Right ventricle myocardium superior (tissue), 1 donor: ENCODE measurements at places on chromosomes 1 and 21. TPM values are rescaled to one million over a fixed set of nuclear protein-coding genes. Genes with fewer than 3 reads are reported as not detected.

GRCh38 chr1:156608981-156609380, 7.7 kb upstream of the GPATCH4 start:
- DNase-seq: no peak

DNA sequence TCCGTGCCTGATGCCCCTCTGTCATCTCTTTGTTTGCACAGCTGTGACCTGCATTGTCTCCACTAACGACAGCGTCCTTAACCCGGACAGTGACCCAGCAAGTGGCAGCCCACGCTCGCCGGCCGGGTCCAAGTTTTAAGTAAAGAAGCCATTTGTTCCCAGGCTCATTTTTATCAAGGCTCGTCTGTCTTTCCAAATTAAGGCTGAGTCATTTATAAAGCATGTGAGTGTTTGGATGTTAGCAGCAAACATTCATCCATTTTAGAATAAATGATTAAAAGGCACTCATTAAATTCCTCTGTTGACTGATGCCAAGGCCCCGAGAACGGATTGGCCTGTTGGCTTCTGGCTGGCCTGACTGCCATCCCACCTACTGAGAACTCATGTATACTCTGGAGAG, 514.5 kb downstream of the NPHP4 start:
- DNase-seq: no peak

DNA sequence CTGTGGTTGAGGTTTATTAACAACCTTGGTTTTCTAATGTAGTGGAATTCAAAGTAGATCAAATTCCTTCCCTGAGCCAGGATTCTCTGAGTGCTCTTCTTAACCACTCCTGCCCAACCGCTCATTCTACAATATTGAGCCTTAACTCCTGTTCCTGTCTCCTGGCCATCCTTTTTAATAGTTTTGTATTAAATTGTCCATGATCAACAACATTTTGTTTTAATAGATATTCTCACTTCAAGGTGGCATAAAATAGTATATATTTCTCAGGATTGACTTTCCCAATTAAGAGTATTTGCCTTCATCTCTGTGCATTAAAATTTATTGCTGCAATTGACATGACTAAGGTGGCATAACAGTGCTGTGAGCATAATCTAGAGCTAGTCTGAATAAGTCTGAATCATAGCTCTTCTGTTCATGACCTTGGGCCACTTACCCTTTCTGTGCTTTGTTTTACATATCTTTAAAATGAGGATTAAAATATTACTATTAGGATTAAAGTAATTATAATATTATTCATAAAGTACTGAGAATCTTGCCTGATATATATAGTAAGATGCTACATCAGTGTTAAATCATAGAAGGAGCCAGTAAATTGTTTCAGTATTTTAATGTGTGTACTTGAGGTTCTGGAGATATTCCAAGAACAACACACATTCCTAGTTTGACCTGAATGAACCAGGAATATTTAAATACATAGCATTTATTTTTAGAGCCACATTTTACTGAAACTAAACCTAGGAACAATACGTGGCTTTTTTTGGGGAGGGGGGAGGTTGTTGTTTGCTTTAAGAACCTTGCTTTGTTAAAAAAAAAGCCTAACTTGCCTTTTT, 76.4 kb downstream of the ADGRL2 start:
- DNase-seq: no peak

DNA sequence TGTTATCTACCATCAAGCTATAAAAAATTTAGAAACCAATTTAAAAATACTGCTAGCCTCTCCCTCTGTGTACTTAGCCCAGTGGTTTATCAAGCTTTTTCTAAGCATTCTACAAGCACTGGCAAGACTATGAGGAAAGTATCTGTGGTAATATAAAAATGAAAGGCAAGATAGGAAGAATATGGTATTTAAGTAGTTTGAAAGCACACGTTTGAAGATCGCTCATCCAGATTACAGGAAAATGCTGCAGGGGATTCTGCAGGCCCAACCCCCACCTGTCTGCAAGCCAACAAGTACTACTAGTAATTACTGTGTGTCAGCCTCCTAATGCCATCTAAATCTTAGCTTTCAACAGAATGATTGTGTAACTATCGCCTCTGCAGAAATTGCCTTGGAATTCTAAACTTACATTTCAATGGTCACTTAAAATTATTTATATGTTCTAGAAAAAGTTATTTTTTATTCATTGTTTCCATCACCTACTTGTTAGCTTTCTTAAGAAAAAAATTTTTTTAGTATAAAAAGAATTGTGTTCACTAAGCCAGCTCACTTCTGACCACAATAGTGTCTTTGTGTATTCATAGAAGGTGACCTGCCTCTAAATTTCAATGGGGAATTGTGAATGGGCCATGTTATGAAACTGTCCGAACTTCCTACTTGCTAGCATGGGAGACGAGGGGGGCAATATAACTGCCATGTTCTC, 8.5 kb downstream of the ERRFI1 start:
- DNase-seq: no peak

GRCh38 chr1:224906340-224906739, 23.1 kb upstream of the DNAH14 start:
- no peak for DNase-seq

- no peak for DNase-seq
Measured at GRCh38 chr1:67408148-67408547, 22.1 kb downstream of the SERBP1 start.

GRCh38 chr21:21730512-21730911, 732.3 kb downstream of the NCAM2 start:
- DNase-seq: no peak

- no peak for DNase-seq
Measured at GRCh38 chr1:212656730-212657129, 42.9 kb downstream of the BATF3 start.

- no peak for DNase-seq
Measured at GRCh38 chr1:40637470-40638007, 27.9 kb downstream of the RIMS3 start.

DNA sequence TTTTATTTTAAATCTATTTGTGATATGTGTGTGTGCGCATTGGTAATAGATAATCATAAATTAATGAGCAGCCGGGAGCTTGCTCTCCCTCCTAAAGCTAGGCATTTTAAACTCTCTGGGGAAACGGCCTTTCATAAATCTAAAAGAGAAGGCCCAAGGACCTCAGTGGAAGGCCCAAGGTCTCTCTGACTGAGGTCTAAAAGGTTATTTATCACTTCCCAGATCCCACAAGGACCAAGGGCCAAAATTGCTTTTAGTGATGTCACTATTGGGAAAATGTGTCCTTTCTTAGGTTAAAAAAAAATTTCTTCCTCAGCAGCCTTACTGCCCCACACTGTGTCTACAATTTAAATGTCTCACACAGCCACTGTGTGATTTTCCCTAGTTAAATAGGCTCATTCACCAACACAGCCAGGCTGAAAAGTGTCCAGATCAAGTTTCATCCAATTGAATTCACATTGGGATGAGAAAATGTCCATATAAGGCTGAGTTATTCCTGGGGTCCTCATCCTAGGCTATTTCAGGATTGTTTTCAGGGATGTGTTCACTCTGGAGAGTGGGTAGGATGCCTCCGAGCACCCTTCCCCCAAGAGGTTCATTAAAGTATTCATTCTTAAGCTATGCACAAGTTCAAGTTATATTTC, 46.1 kb downstream of the SLC44A3 start:
- DNase-seq: no peak

GRCh38 chr1:77290576-77290975, 8.8 kb downstream of the AK5 start:
- DNase-seq: no peak

DNA sequence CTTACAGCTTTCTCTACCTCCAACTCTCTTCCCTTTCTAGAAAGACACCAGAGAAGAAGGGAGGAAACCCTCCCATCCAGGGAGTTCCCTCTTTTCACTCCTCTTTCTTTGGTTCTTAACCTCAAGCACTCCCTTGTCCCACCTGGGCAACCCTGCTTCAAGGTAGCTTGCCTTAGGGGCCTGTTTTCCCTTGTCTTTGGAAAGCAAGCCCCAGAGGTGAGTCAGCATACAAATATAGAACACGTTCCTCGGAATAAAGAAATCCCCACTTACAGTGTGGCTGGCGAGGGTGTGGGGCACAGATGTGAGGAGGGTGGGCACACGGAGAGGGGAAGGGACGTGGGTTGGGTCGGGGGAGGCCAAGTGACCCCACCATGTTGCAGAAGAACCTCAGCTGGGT, 26.1 kb upstream of the KCNE2 start:
- no peak for DNase-seq

DNA sequence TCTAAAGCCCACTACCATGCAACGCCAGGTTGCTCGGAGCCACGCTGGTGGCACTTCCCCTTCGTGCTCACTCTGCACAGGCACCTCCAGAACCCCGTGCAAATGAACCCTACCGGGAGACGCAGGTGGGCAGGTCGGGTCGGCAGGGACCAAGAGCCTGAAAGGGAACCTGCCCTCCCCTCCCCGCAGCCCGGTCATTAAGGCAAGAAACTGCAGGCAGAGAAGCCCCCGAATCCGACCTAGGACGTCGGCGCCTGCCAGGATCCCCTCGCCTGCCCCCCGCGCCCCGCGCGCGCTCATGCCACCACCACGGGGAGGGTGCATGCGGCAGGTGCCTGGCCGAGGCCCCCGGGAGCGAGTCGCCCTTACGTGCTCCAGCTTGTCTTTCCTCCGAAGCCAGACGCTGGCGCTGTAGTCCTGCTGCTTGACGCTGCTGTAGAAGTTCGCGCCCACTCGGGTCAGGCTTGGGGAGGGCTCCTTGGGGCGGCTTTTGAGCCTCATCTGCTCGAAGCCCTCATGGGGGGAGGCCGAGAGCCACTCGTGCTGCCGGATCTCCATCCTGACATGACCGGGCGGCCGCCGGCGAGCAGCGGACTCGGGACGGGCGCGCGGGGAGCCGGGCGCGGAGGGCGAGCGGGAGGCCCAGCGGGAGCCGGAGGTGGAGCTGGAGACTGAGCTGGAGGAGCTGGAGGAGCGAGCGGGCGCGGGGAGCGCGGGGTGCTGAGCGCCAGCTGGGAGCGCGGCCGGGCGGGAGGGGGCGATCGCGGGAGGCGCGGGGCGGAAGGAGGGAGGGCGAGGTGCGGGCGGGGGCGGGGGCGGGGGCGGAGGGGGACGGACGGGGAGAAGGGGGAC, 552 bp downstream of the PLD5 start:
- no peak for DNase-seq

DNA sequence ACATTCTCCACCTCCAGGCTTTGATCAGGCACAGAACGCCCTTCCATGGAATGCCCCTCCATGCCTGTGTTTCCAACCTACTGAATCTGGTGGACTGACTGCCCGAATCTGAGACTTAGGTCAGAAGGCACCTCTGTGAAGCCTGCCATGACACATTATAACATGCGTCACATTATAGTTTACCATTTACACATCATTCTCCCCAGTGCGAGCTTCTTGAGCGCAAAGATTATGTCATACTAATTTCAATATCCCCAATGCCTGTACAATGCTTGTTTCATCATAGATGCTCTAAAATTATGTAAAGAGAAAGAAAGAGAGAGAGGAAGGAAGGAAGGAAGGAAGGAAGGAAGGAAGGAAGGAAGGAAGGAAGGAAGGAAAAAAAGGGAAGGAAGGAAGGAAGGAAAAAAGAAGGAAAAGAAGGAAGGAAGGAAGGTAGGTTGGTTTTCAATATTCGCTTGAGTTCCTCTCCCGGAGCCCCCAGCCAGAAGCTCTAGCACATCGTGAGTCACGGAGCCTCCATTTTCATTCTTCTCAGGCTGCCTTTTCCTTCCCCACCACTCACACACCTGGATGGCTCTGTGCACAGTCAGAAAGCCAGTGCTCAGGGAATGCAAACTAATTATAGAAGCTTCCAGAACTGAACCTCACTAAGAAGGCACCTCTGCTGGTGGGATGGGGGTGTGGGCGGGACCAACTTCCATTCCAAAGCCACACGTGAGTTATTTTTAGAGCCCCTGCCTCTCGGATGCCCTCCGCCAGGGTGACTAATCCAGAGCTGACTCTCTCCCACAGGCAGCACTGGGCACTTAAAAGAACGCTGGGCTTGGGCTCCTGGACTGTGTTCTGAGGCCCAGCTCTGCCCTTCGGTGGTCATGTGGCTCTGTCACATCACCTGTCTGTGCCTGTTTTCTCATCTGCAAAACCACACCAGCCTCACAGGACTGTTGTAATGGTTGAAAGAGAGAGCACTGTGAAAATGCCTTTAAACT, 27.4 kb downstream of the LAMB3 start:
- DNase-seq: peak; percentile 62

- DNase-seq: no peak
Measured at GRCh38 chr1:107254306-107254705, 113.5 kb downstream of the NTNG1 start.

- peak; percentile 32 for DNase-seq
Measured at GRCh38 chr21:42632336-42632751, 21.1 kb upstream of the PDE9A start.

GRCh38 chr1:113197719-113198330, 124.8 kb downstream of the LRIG2 start:
- no peak for DNase-seq

GRCh38 chr1:178642282-178642681, 82.8 kb upstream of the RALGPS2 start:
- DNase-seq: no peak

DNA sequence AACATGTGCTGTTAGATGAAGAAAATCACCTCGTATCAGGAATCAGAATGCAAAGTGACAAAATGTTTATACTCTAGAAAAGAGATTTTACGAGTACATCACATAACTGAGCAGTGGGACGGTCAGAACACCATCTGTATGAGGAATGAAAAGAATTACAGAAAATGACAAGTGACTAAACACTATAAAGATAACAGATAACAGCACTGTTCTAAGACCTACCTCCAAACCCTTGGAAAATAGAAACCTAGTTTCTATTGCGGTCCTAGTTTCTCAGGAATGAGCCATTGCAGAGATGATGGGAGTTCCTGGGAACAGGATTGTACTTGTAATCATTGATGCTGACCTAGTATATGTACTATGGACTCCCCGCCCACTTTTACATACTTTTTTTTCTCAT, 839.4 kb upstream of the ADAMTS5 start:
- DNase-seq: no peak

DNA sequence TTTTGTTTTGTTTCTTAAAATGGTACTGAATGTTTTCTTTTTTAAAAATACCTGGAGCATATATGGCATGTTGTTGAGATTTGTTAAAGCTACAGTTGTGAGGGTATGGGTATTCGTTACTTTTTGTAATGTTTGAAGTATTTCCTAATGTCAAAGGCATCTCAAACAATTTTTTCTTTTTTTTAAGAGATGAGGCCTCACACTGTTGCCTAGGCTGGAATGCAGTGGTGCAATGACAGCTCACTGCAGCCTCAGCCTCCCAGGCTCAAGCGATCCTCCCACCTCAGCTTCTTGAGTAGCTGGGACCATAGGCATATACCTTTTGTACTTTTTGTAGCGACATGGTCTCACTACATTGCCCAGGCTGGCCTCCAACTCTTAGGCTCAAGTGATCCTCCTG, 16.1 kb downstream of the CLCN6 start:
- DNase-seq: no peak

GRCh38 chr1:1211541-1212441, 2.2 kb downstream of the TNFRSF4 start:
- DNase-seq: peak; percentile 28

GRCh38 chr1:27856561-27857343, 15.6 kb upstream of the THEMIS2 start:
- no peak for DNase-seq

- no peak for DNase-seq
Measured at GRCh38 chr1:47731730-47732129, 265.5 kb downstream of the TRABD2B start.

The NIBAN1 gene
- total RNA-seq: 317 TPM

The SLC37A1 gene
- total RNA-seq: 3.8 TPM

The MCOLN3 gene
- total RNA-seq: 1.7 TPM

The CYP2J2 gene
- 50.6 TPM for total RNA-seq

The MNDA gene
- 2.9 TPM for total RNA-seq

The COL11A1 gene
- total RNA-seq: not detected

The OR14K1 gene
- not detected for total RNA-seq

The UTS2 gene
- not detected for total RNA-seq

The OR6N1 gene
- total RNA-seq: not detected
